Activated CD8-positive, alpha-beta memory T cell treated with anti-CD3 and anti-CD28 coated beads for 1 hour (primary cell): ENCODE measurements at places on chromosomes 1 and 21.

- no peak for DNase-seq
These were observed 97.6 kb upstream of the GJB5 start for GRCh38 chr1:34657266-34657665.

DNA sequence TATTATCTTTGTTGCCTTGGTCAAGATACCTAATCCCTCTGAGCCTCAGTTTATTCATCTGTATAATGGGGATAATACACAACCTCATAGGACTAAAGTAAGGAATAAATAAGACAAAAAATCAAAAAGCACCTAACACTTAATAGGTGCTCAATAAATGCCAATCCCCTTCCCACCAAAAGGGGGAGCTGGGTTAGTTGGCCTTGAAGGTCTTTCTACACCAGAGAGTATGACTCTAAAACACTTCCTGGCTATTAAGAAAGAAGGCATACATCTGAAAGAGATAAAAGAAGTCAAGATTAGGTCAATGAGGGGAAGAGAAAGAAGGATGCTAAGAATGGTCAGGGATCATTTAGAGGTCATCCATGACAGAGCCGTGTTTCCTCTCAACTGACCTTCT lies 11.1 kb downstream of the VSIG8 start:
- DNase-seq, result no peak

DNA sequence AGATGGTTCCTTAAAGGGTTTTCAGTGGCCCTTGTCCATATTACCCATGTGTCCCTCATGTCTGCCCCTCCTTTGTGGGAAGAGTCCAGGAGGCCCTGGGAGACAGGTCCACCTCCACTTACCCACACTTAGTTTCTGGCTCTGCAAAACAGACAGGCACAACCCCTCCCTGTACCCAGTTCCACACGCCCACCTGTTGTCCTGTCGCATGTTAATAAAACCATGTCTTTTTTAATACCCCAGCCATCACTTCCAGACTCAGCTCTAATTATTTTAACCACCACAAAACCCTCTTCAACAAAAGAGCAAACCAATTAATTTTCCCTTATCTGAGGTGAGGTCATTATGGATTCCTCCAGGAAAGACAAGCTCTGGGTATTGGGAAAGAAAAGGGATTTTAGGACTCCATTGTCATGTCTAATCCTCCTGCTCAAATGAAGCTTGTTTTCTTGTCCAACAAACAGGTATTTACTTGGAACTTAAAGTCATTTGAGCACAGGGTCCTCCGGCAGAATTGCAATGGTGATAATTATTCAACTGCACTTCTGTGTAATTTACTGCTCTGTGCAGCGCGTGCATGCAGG lies 68.9 kb downstream of the CCDC185 start:
- no peak for DNase-seq

GRCh38 chr1:41200728-41201127 lies 41.4 kb downstream of the SCMH1 start:
- no peak for DNase-seq

DNA sequence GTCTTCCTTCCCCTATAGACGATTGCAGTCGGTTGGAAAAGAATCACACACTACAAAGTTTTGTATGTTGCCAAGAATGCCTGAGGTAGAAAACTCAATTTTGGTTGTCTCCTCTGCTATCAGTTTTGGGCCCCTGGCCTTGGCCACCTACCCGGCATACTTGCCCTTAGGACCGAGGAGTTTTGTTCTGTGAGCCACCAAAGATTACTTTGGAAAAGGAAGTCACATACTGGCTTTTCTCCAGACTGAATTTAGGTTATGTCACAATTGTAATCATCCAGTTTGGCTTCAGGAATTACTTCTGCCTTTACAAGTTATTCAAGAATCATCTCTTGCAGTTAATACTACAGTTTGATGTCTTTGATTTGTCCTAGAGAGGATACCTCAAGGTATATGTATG lies 71.4 kb downstream of the RGL1 start:
- DNase-seq, result no peak

- no peak for DNase-seq
These were observed 279.0 kb downstream of the RRAGC start for GRCh38 chr1:38580594-38580993.

- DNase-seq, result no peak
These were observed 21.6 kb upstream of the ZNF678 start for GRCh38 chr1:227541796-227542152.

DNA sequence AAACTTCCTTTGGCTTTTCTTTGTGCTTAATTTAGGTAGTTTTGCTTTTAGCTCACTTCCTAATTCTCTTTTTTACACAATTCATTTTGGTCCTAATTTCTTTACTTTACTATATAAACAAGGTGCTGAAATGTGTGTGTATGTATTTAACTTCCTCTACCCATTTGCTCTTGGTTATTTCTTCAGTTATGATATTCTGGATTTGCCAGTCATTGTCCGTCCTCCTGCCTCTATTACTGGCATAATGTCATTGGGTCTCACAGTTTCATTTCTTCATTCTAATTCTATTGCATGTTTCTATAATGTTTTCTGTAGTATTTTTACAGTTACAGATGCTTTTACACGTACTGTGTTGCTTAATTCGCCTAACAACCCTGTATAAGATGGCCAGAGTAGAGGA lies 96.2 kb downstream of the ZMYM4 start:
- no peak for DNase-seq

DNA sequence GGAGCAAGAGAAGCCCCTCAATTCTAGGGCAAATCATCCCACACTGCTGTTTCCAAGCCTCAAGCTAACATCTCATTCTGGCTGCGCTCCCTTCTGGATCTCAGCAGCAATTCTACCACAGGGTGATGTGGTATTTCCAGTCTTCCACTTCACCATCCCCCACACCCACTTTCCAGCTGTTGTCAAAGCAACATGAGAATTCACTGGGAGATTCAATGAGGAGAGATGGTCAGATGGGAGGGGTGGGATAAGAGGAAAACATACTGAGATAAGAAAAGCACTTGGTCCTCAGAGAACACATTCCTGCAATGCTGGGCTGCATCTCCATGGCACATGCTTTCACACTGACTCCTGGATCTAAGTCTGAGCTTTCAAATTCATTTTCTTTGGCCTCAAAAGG lies 47.3 kb upstream of the LRRC52 start:
- DNase-seq, result no peak

GRCh38 chr1:20739225-20739624 lies 6.7 kb upstream of the SH2D5 start:
- DNase-seq, result no peak

GRCh38 chr1:8866792-8867415 lies 11.6 kb downstream of the ENO1 start:
- DNase-seq, result no peak

DNA sequence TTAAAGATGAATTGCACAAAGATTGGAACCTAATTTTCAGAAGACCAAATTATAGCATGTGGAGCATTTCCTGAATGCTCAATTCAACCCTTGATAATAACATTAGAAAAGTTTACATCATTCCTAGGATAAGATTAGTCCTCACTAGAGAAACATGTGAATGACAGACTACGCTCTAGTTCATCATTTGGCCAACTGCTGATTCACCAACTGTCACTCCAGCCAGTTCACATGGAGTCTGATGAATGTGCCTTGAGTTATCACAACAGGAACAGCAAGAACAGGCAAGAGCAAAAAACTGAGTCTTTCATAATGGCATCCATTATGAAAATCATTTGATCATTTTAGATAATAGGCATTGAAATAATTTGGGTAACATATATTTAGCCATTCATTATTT lies 415.9 kb downstream of the PTPRC start:
- DNase-seq, result no peak

GRCh38 chr1:11384170-11384554 lies 94.8 kb upstream of the DISP3 start:
- DNase-seq, result no peak

- no peak for DNase-seq
These were observed 1162.0 kb upstream of the TMPRSS15 start for GRCh38 chr21:19565587-19565986.

GRCh38 chr1:30719406-30720270 lies 3.7 kb downstream of the MATN1 start:
- no peak for DNase-seq

- no peak for DNase-seq
These were observed 145.4 kb downstream of the C1orf21 start for GRCh38 chr1:184532199-184532598.

DNA sequence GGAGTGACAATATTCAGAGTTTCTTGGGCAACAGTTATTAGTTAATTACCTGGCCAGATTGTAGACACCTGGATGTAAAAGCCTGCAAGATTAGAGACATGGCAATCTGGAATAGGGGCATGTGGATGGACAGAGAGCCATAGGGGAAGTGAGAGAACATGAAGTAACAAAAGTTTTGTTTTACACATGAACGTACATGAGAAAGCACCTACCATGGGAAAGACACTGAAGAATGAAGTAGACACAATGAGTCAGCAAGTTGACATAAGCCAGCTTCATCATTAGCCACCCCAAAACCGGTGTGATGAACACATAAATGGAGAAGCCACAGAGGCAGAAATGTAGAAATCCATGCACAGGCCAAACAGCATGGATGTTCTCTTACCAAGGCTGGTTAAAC lies 462.1 kb upstream of the C1orf87 start:
- DNase-seq, result no peak

GRCh38 chr1:221776495-221777301 lies 34.8 kb upstream of the DUSP10 start:
- no peak for DNase-seq

GRCh38 chr1:74467786-74468377 lies 44.5 kb downstream of the LRRC53 start:
- no peak for DNase-seq

GRCh38 chr1:34645919-34646318 lies 108.9 kb upstream of the GJB5 start:
- DNase-seq, result no peak

GRCh38 chr1:58732087-58732775 lies 32.4 kb upstream of the MYSM1 start:
- no peak for DNase-seq

GRCh38 chr1:167541610-167542009 lies 12.0 kb downstream of the CREG1 start:
- DNase-seq, result no peak

GRCh38 chr21:14876524-14876840 lies 188.3 kb downstream of the NRIP1 start:
- DNase-seq, result no peak
